CD14-positive monocyte (primary cell): ENCODE measurements at places on chromosomes 3 and 15.

DNA sequence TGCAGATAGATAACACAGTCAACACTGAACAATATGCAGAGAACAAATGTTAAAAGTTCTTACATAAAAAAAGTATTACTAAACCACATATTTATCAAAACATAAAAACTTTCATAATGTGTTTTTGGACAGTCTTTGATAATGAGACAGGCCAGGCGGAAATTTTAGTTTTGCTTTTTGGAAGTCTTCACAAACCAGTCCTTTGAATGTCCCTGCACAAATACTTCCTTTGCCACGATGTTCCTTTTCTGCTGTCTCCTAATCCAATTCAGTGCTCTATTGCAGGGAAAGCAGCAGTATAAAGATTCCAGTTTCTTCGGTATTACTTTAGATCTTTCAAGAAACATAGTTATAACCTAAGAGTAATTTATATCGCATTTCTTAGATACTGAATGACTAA lies 135.9 kb downstream of the TBL1XR1 start:
- DNase-seq = no peak

DNA sequence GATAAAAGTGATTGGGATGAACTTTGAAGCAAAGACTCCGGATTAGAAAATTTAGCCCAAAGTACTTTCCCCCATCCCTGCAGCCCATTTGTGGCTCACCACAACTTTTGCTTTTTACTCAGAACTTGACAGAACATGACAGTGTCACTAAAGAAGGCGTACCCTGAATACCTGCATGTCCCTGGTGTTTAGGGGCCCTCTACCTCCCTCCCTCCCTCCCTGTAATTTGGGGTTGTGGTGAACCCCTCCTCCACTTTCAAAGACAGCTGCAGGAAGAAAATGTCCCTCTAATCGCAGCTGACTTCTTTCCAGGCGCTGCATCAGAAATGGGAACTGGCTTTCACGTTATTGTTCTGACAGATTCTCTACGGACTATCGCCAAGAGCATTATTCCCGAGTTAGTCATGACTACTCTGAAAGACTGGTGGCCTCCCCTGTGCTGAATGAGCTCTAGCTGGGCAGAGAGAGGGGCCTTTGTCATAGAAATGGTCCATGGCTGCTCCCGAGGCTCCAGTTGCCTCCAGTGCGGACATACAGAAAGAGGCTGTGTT lies 93.2 kb upstream of the ARHGEF3 start:
- no peak for DNase-seq

- DNase-seq = no peak
Measured at GRCh38 chr3:6281662-6282061, 579.3 kb upstream of the GRM7 start.

DNA sequence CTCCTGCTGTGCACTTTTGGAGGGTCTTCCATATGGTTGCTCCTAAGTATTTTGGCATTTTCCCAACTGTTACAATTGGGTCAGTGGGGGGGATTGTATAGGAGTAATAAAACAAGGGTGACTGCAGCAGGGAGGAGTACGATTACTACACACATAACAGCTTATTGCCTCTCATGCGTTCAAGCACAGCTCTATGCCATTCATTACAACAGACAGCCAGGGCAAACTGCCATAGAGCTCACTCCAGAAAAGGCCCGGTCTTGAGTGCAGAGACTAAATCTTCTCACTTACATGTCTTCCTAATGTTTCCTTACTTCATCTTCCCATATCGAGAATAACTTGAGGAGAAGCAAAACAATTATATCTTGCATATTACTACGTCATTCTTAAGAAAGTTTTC lies 1.4 kb upstream of the CHMP2B start:
- no peak for DNase-seq

GRCh38 chr3:62187022-62187431 lies 186.3 kb downstream of the FEZF2 start:
- no peak for DNase-seq

DNA sequence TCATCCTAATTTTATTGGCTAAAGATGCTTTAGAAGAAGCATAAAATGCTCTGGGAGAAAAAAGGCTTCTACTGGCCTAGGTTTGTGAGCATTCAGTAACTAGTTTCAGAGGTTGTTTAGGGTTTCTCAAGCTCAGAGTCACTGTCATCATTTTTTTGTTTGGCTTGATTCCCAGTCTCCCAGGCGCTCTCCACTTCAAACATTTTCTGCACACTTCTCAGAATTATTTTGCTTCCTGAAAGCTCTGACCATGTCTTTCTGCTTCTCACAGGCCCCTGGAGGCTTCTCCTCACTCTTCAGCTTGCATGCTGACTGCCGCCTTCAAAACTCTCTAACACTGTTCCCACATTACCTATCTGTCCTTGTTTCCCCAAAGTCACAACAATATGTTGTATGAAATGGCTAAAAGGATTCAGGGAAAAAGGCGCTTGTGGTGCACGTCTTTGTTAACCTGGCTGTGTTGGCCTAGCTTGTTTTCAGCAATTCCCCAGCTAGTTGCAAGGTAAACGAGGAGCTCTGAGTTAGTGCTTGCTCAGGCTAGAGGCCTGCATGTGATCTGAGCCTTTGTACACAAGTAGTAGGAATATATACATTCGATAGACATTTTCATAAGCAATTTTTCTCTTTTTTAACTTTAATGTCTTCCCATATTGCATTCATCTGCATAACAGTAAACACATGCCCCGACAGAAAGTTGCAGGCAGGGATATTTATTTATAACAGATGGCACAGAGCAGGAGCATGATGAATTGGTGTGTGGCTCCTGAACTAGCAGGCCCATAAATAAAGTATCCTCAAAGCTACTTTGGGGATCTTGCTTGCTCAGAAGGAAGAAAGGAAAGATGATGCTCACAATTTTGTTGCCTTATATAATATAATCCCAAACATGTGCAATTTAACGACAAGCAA lies 129.2 kb upstream of the DPH6 start:
- no peak for DNase-seq

DNA sequence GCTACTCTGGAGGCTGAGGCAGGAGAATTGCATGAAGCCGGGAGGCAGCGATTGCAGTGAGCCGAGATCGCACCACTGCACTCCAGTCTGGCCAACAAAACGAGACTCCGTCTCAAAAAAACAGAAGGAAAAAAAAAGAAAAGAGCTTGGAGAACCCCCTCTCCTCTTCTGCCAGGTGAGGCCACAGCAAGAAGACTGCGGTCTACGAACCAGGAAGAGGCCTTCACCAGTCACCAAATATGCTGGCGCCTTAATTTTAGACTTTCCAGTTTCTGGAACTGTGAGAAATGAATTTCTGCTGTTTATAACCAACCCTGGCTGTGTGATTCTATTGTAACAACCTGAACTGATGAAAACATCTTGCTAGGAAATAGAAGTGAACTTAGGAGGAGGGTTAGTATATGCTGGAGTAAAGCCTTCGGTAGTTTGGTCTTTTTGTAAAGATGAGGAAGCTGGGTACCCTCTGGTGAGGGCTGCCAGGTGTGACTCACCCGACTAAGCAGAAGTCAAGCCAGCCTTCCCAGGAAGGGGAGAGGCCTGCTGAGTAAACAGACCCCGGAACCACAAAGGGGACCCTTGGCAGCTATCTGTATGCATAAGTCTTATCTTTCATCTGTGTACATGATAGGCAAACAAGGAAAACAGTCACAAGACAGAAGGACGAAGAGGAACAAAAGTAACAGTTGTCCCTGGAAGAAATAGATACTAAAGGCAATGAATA lies 78.7 kb downstream of the KLF13 start:
- DNase-seq = peak; percentile 85

GRCh38 chr15:60126200-60126599 lies 122.1 kb downstream of the FOXB1 start:
- DNase-seq = no peak

GRCh38 chr3:157149136-157149696 lies 10.7 kb downstream of the CCNL1 start:
- no peak for DNase-seq

GRCh38 chr15:63982381-63982854 lies 63.9 kb downstream of the DAPK2 start:
- DNase-seq = no peak

DNA sequence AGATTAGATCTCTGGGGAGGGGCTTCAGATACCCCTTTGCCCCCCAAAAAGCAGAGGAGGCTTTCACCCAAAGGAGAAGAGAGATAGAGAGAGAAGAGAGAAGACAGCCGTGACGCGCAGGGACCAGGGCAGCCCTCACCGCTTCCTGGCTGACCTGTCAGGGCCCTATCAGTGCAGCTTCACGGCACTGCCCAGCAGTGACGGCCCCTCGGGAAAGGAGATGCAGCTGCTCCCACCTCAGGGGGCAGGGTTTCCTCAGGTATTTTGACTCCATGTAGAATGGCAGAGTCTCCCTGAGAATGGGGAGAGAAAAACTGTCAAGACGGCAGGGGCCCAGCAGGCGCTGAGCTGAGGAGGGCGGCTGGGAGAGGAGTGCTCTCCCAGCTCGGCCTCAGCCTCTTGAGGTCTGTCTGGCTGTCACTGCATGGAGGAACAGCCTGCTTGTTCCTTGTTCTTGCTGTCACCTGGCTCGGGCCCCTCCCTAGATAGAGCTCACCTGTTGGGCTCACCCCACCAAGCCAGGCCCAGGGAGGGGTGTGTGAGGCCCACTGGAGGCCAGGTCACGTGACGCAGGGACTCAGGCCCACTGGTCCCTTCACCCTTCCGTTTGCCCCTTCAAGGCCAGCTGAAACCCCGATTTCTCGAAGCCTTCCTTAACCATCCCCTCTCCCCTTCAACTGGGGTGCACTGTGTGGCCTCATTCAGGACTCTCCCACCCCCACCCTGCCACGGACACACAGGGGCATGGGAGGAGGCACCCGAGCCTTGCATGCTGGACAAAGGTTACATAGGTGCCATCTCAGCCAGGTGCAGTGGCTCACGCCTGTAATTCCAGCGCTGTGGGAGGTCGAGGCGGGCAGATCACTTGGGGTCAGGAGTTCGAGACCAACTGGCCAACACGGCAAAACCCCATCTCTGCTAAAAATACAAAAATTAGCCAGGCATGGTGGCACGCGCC lies 28.2 kb downstream of the LOXL1 start:
- no peak for DNase-seq

DNA sequence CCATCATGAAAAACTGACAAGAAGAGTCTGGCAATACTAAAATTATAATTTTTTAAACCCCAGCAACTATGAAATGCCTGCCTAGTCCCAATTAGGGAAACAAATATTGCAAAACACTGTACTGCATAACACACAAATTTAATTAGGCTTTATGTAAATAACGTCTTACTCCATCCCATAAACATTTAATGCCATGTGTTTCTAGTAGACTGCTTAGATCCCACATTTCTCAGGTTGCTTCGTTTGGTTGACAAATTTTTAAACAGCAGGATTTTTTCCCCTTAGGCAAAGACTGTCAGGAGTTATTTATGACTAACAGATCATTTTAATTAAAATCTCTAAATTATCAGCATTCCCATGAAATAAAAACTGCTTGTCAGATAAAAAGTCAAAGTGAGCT lies 29.9 kb downstream of the EIF2AK4 start:
- no peak for DNase-seq

- no peak for DNase-seq
Measured at GRCh38 chr3:154314152-154314551, 10.1 kb downstream of the DHX36 start.

GRCh38 chr3:50173685-50174516 lies 17.5 kb upstream of the GNAT1 start:
- DNase-seq = peak; percentile 15

- no peak for DNase-seq
Measured at GRCh38 chr3:43233062-43233461, 53.3 kb upstream of the SNRK start.

DNA sequence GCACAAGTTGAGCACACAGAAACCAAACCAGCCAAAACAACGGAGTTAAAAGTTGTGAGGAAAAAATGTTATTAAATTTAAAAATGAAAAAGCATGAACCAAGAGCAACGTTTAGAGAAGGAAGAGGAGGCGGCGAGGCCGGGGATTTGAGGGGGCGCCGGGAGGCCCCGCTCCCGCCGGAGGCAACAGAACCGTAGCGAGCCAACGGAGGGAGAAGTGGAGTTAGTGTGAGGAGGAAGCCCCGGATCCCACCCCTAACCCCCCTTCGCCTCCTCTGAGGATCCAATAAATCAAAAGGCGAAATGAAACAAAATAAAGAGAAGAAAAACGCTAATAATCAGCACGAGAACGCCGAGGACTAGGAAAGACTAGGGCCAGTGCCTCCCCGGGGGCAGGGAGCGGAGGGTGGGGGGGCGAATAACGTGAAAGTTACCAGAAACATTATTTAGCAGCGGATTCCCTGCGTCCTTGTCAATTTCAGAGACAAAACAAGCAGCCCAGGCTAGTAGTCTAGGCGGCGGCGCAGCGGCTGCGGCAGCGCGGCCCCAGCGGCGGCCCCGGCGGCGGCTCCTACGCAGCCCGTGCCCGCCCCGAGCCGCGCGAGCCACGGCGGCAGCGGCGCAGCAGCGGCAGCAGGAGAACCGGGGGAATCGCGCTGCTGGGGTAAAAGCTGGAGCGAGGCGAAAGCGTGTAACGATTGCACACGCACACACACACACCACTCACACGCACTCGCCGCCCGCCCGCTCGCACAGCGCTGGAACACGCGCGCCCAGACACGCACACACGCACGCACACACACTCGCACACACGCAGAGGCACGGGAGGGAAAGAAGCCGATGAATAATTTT lies 1.7 kb downstream of the MEIS2 start:
- no peak for DNase-seq

GRCh38 chr3:189513281-189514117 lies 117.7 kb upstream of the TP63 start:
- no peak for DNase-seq

- no peak for DNase-seq
Measured at GRCh38 chr3:63353383-63353782, 75.3 kb downstream of the SYNPR start.

DNA sequence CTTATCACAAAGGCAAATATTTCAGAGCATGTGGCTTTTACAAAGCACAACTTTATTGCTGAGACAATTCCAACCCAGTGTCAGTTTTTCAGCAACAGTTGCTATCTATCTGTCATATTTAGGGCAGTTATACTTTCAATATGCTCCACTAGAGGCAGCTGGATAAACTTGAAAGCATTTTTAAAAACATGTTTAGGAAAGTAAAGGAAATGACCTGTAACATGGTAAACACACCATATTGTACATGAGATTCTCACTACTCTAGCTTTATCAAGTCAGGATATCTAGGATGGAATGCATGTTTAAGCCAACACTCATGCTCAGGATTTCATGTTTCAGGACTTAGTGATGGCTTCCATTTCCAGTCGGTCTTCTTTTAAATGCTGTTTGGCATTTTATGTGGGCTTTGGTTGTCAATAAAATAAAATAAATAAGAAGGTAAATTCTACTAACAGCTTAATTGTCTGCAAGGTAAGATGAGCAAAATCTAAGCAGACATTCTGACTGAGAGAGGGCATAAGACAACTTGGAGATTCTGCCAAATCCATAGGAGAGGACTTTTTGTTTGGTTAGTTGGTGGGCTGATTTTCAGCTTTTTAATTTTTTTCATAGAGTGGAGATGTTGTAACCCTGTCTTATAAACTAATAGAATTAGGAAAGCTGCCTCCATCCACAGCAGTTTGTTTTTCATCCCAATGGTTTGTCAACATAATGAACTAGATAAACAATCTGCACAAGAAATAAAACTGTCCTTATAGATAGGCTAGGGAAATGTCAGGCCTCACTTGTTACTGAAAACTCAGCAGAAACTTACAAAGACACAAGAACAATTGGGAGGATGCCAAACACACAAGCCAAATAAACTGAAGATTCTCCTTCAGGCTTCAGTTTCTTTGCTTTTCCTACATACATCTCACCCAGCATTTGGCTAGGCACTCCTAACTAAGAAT lies 63.4 kb upstream of the CPB1 start:
- no peak for DNase-seq
